ENCODE measurements at places on chromosomes 5 and 9.

GRCh38 chr5:167557359-167557758 lies 734.1 kb upstream of the WWC1 start:
- DNase-seq: no peak

- DNase-seq: no peak
These were observed 89.0 kb downstream of the NLN start for GRCh38 chr5:65811004-65811403.

DNA sequence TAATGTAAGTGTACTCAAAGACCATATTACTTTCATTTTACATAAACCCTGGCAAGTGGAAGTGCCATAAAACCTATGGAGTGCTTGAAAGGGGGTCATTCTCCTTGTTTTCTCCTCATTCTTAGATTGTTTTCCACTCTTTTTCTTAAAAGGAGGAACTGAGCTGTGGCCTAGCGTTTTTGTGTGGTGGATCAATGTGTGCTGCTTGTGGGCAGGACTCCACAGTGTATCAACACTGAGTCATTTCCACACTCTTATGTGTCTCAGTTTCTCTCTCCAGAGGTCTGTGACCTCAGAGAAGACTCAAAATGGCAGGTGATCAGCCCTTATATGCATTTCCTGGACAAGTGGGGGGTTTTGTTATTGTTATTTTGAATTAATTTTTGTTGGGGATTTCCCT lies 516.1 kb upstream of the CDH10 start:
- DNase-seq: no peak

DNA sequence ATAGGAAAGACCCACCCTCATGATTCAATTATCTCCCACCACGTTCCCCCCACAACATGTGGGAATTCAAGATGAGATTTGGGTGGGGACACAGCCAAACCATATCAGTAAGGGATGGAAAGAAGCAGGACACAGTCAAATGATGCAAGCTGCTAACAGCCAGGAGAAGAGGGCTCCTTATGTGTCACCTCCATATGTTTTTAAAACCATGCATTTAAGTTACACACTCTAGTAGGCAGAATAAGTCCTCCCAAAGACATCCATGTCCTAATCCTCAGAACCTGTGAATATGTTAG lies 4.2 kb upstream of the TTC23L start:
- no peak for DNase-seq

GRCh38 chr9:2396622-2397285 lies 224.8 kb upstream of the VLDLR start:
- DNase-seq: no peak

DNA sequence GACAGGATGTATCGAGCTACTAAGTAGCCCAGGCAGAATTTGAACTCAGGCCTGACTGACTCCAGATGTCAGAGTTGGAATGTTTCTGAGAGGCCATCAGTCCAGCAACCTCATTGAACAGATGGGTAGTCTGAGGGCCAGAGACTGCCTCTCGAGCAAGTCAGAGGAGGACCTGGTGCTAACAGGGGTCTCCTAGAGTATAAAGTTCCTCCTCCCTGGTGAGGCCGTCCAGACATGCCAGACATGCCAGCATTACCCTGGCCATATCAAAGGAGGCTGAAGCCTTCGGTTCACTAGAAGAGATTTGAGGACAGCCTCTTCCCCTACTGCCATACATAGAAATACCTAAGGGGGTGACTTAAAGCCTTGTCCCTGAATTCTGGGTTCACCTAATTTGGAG lies 81.2 kb downstream of the ZNF618 start:
- DNase-seq: no peak

DNA sequence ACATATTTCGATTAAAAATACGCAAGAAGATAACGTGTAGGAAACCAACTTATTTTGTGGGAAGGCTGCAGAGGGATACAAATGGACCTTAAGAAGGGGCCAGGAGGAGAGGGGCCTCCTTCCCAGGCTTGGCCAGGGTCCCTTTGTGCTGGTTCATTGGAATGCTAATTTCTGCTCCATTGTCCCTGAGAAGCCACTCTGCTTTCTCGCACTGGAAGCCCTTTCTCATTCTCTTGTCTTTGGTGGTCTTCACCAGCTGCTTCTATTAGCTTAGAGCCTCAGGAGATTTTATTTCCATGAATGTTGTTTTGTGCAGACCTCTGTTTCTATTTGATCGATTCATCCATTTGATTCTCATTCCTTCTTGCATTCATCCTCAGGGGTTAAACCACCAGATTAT lies 325.4 kb downstream of the TMEM38B start:
- no peak for DNase-seq

GRCh38 chr5:35438288-35438687 lies 179.4 kb upstream of the SPEF2 start:
- DNase-seq: no peak

- DNase-seq: no peak
These were observed 805.5 kb upstream of the DMAC1 start for GRCh38 chr9:8605096-8605495.

DNA sequence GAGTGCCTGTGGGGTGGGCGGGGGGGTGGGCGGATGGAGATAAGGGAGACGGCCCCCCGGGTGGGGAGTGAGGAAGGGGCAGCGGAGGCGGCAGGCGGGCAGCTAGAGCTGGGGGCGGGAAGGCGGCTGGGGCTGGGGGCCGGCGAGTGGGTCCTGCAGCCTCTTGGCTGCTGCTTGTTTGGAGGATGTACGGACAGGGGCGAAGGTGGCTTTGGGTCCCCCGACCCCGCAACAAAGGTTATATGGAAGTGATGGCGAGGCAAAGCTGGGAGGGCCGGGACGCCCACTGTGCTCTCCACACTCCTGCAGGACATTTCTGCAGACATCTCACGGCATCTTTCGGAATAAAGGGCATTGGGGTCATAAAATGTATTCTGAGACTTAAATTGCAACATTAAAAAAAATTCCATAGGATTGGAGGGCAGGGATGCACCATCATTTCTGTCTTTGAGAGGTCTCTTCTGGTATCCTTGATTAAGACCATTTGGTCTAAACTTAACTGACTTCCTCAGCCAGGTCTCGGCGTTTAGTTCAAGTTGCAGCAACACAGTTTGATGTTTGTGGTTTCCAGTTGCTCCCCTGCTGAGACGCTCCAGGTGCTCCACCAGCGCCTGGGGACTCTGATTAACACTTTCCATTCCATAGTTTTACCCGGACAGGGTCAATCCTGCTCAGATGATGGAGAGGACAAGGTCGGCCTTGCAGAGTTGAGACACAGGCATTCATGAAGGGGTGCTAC lies 101.6 kb upstream of the SSBP2 start:
- peak; percentile 14 for DNase-seq

DNA sequence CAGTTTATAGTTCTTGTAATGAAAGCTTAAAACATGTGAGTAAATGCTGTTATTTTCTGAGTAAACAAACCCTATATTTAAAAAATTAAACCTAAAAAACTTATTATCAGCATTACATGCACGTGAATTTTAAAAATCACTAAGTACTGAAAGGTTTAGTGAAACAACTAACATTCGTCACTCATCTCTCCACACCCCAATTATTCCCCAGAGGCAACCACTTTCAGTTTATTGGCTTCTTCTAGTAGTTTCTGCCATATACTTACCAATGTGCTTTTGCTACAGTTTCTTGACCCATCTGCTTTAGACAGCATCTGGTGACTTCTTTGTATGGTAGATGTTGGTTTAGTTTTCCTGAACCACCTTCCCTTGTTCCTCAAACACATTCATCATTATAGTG lies 58.1 kb downstream of the ANGPTL2 start:
- DNase-seq: no peak

DNA sequence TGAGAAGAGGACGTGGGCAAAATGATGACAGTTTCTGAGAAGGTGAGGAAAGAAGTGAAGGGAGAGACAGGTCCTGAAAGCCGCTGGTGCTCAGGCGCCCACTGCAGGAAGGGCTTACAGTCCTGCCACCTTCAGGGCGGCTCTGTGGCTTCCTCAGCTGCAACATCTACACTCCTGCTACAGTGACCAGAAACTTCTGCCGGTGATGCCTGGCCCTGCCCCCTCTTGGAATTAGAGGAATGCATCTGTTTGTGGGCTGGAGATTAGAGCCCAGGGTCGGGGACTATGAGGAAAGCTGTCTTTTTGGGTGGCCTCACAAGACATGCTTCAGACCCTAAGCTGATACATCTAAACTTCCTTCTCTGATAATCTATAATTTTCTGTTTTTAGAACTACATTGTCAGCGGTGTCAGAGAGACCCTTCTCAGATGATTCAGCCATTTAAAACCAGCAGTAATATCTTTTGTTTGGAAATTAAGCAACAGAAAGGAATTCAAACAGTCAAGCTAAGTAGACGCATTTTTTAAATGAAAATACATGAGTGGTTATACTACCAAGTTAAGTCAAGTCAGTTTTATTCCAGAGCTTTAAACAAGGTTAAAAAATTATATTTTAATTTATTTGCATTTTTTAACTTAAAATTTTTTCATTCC lies 30.4 kb downstream of the PRDM6 start:
- DNase-seq: no peak

DNA sequence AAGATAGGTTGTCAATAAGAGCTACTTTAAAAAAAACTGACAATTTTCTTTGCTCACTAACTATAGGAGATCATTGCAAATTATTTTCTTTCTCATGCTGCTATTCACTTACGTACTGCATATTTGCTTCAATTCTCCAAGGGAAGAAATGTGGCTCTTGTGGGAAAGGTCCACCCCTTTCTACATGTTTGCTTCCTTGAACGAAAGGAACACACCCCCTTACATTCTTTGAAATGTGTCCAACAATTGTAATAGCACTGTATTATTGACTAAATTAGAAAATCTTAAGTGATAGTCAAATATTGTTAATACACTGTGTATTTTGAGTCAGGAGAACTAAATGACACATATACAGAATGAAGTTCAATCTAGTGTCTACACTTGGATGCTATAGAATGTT lies 5.2 kb downstream of the MEF2C start:
- no peak for DNase-seq

- no peak for DNase-seq
These were observed 88.7 kb downstream of the FGF10 start for GRCh38 chr5:44300551-44300950.

- no peak for DNase-seq
These were observed 40.6 kb upstream of the SLIT3 start for GRCh38 chr5:169341556-169341955.

DNA sequence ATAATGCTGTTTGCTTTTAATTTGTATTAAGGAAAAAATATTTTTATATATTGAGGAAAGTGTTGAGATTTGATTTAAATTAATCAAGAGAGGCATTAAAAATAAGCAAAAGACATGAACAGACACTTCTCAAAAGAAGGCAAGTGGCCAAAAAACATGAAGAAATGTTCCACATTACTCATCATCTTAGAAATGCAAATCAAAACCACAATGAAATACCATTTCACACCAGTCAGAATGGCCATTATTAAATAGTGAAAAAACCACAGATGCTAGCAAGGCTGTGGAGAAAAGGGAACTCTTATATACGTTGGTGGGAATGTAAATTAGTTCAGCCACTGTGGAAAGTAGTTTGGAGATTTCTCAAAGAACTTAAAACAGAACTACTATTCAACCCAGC lies 45.9 kb downstream of the RANBP17 start:
- no peak for DNase-seq

DNA sequence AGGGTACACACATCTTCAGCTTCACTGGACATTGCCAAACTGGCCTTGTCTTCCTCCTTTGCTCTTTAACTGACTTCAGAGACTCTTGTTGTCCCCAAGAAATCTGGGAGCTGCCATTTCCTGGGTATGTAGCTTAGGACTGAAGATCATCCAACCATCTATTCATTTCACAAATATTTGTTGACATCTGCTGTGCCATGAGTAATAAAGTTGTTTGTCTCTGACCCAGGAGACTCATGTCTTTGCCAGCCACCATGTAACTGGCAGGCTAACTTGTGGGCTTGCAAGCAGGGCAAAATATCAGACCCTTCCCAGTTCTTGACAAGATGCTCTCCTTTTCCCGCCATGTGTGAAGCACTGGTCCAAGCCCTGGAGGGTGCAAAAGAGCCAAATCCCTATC lies 17.1 kb upstream of the TOR1B start:
- DNase-seq: no peak

DNA sequence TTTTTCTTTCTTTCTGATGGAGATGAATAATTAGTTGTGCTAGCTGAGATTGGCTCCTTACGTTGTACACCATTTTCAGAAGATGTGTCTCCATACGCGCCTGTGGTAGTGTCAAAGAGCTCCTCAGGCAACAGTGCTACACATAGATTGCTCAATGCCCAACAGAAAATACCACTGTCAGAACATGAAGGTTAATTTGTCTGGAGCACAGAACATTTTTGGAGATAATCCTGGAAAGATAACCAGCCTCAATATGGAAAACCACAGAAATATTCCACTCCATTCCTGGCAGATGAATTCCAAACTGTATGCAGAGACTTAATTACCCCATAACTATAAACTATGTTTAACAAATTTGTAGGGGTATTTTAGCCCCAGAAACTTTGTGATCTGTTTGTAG lies 233.6 kb downstream of the MARCHF11 start:
- DNase-seq: no peak

- DNase-seq: no peak
These were observed 40.1 kb downstream of the TGFBR1 start for GRCh38 chr9:99144966-99145365.

DNA sequence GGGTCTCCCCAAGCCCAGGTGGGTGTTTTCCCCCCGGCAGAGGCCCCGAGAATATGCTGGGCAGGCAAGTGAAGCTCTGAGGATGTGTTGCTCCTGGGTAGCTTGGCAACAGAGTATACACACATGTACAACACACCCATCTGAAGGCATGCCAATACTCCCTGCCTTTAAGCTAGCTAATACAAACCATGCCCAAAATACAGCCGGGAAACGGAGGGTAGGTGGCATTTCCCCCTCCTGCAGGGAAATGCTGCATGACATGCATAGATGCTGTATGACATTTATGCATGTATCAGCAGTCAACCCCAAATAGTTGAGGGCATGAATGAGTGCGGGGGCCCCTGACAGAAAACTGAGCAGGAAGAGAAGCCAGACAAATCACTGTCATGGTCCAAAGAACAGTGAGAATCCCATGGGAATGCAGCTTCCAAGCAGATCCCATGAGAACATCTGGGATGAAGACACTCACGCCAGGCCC lies 614.1 kb downstream of the EBF1 start:
- no peak for DNase-seq

- no peak for DNase-seq
These were observed 55.4 kb downstream of the ADAMTS2 start for GRCh38 chr5:179289756-179290385.

GRCh38 chr9:135330307-135330631 lies 149.3 kb upstream of the PPP1R26 start:
- no peak for DNase-seq

DNA sequence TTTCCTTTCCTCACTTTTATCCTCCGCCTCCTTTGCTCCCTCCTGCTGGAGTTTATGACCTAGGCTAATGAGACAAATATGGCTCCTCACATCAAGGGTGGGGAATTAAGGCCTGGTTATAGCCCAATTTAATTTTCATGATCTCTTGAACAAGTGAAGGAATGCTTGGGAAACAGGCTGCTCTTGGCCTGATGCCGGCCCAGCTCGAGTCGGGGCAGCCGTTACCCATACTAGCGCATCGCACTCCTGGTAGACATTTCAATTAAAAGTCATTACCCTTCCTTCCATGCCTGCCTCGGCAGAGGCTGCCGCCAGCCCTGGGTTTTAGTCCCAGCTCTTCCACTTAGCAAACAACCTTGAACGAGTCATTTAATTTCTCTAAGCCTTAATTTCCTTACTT lies 425.7 kb downstream of the TMEM38B start:
- no peak for DNase-seq

GRCh38 chr9:114445616-114446015 lies 57.8 kb upstream of the AKNA start:
- DNase-seq: no peak
